ENCODE measurements at places on chromosomes 1 and 21.

DNA sequence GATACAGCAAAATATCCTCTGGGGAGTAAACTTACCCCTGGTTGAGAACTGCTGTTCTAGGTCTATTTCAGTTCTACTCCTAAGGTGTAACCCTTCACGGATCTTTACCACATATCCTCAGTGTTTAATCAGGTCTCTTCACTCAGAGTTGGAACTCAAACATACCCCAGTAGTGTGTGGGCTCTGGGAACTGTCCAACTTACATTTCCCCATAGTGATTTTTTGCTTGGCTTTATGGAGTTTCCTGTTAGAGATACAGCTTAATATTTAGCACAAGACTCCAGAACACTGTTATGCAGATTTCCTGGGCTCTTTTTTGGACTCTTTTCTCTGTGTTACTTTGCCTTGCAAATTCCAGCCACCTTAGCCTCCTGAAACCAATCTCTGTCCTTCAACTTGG is 26.7 kb upstream of the LIN9 start:
- no peak for DNase-seq

DNA sequence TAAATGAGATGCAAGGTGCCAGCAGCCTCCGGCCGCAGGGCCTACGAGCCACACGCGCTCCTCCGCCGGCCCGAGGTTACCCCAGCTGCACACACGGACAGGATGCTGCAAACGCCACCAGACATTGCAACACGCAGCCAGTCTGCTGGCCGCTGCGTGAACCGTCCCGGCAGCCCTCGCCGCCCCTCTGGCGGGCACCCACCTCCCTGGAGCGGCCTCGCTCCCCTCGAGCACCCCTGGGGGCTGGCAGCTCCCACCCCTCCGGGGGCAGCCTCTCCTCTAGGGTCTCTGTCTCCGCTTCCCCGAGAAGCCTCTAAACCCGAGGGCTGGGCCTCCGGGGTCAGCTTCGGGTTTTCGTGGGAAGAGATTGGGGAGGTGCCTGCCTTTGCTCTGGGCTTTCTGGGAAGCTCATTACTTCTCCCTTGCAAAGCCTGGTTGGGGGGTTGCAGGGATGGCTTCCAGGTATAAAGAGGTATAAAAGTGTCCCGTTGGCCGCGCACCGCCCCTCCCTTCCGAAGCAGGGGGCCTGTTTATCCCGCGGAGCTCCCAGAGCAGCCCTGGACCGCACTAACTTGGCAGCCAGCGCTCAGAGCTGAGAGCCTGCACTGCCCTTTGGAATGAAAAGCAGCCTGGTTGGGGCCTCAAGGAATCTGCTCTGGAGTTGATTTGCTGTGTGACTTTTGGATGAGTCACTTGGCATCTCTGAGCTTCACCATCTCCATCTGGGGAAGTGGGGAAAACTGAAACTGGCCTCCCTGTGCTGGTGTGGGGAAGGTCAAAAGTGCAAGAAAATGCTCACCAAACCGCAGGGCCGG is 21.8 kb downstream of the DHRS3 start:
- DNase-seq, result peak; percentile 63

DNA sequence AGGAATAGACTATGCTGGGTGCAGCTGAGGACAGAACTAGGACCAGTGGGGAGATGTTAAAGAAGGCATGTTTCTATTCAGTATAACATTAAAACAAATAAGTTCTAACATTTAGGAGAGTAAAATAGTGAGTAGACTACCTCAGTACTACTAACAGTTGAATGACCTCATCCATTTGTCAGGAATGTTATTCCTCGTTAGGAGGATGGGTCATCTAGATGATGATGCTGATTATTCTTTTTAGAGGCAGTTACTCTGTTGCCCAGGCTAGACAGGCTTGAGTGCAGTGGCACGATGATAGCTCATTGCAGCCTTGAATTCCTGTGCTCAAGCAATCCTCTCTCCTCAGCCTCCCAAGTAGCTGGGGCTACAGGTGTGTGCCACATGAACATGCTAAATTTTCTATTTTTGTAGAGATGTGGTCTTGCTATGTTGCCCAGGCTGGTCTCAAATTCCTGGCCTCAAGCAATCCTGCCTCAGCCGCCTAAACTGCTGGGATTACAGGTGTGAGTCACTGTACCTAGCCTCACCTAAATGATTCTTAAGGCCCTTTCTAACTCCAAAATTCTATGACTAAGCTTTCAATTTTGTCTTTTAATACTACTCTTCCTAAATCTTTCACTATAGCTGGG is 9.3 kb downstream of the EEIG2 start:
- DNase-seq, result no peak

GRCh38 chr1:175493321-175494010 is 249.9 kb downstream of the TNR start:
- DNase-seq, result no peak

GRCh38 chr1:167582722-167583121 is 29.2 kb upstream of the CREG1 start:
- DNase-seq, result no peak

GRCh38 chr1:157166590-157166989 is 28.4 kb upstream of the ETV3 start:
- no peak for DNase-seq

DNA sequence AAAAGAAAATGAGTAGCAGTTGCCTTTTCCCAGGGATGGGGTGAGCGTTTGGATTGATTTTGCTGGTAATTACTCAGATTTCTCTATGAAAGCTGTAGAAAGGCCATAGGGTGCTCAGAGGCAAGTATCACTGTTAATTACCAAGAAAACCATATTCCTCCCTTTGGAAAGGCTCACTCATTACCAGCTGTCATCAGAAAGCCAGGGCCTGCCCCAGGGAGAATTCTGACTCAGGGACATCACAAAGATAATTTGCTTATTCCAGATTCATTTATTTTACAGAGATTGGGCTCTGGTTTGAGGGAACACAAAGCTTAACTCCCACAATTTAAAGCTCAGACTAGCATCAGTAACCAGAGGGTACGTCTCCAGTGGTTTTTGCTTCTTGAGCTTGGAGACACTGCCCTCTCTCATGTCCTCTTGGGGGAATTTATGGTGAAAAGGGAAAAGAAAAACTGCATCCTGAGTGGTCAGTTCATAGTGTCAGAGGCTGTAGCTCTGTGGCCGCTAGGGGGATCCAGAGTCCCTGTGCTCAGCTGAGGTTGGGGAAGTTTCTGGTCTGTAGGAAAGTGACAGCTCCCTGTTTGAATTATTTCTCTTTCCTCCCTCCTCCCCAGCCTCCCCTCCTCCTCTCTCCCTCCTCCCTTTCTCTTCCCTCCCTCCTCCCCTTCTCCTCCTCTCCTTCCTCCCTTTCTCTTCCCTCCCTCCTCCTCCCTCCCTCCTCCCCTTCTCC is 204.3 kb downstream of the KCNJ6 start:
- DNase-seq, result peak; percentile 81

- DNase-seq, result no peak
These were observed 59.5 kb downstream of the MTR start for GRCh38 chr1:236854605-236854983.

- no peak for DNase-seq
These were observed 131.2 kb downstream of the AK5 start for GRCh38 chr1:77412820-77413530.

GRCh38 chr1:46030074-46030870 is 102.2 kb downstream of the PIK3R3 start:
- no peak for DNase-seq

DNA sequence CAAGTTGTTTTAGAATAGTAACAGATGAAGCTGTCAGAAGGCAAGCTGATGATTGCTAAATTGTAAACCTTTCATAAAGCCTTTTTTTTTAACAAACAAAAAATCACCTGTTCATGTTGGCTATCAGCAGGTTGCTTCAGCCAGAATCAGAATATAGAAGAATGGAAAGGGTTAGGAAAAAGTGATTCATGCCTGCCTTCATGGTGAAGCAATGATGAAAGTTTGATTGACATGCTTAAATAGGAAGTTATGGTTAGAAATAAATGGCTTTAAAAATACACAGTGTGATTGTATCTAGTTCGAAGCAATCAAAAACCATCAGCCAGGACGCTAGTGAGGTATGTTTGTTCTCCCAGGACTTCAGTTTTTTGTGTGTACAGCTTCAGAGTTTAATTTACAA is 37.9 kb downstream of the GABPA start:
- no peak for DNase-seq

- DNase-seq, result no peak
These were observed 57.1 kb upstream of the C1orf87 start for GRCh38 chr1:60130703-60131102.

- no peak for DNase-seq
These were observed 36.8 kb downstream of the CDC7 start for GRCh38 chr1:91537281-91537986.

DNA sequence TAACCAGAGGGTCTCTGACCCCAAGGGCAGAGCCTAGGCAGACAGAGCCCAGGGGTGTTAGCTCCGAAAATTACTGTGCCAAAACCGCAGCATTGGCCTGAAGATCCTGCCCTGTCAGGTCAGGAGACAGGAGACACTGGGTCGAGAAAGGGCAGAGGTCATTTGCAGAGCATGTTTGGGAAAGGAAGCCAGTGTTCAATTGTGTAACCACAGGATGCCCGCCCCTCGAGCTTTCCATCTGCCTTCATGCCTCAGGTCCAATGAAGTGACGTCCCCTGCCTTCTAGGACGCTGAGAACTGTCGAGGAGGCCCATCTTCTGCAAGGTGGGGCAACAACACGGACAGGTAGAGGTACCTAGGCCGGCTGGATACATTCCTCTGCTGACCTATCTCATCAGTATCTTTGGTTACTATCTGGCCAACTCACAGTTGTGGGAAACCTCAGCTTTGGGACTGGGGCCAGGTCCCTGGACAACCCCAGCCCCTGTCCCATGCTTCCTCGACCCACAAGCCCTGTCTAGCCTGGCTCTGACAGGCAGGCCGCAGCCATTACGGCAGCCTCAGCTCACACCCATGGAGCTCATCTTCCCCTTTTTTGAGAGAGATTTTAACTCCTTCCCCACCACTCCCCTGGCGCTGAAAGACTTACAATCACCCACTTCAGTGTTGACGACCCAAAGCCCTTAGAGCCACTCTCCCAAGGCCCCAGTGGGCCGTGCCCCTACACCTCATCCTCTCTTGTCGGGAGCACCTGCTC is 1.3 kb downstream of the ARL8A start:
- no peak for DNase-seq

- DNase-seq, result no peak
These were observed 74.2 kb upstream of the CXADR start for GRCh38 chr21:17438635-17439034.

DNA sequence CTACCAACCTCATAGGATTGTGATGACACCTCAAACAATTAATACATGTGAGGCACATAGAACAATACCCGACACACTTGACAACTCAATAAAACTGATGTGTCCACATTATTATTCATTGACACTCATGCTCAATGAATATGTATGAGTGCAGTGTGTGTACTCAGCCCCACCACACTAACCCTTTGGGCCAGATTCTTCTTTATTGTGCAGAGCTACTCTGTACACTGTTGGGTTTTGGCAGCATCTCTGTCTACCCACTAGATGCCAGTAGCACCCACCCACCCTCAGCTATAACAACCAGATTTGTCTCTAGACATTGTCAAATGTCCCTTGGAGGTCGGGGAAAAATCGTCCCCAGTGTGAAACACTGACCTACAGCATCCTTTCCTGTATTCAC is 10.1 kb downstream of the CASP9 start:
- DNase-seq, result no peak

DNA sequence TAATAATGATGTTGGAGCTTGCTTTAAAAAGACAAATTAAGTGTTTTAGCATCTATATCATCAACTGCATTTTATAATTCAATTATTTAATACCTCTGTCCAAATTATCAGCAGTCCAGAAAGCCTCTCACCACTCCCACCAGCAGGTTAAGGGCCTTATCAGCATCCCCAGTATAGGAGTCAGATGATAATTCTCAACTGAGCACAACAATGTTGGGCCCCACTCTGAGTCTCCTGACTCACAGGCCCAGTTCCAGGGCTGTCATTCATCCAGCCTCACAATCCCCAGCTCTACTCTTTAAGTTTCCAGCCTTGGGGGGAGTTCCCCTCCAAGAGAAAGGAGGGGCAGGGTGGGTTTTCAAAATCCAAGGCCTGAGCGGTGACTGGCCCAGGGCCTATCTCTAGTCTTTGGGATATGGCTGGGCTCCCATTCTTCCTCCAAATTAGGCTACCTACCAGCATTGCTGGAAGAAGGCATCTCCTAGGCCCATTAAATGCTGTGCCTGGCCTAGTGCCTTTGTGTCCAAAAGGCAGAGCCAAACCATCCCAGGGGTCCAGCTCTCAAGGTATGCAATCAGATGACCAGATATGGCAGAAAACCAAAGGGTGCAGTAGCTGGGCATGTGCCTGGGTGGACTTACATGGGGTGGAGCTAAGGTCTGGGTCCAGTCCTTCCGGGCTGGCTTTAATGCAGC is 134.1 kb downstream of the GLUL start:
- DNase-seq, result no peak

DNA sequence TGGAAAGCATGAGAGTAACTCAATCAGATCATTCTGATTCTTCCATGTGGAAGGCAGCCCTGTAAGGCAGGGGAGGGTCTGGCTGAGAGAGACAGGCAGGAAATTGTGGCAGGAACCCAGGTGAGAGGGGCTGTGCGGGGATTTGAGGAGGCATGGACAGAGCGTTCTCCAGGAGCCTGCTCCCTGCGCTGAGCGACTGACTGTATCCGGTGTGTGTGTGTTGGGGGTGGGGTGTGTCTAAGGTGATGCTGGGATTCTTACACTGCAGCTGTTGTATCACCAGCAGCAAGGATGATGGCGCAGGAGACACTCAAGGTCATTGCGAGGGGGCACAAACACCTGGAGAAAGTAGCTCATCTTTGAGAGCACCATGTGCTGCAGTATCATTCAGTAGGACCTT is 128.5 kb downstream of the RHOU start:
- DNase-seq, result no peak

DNA sequence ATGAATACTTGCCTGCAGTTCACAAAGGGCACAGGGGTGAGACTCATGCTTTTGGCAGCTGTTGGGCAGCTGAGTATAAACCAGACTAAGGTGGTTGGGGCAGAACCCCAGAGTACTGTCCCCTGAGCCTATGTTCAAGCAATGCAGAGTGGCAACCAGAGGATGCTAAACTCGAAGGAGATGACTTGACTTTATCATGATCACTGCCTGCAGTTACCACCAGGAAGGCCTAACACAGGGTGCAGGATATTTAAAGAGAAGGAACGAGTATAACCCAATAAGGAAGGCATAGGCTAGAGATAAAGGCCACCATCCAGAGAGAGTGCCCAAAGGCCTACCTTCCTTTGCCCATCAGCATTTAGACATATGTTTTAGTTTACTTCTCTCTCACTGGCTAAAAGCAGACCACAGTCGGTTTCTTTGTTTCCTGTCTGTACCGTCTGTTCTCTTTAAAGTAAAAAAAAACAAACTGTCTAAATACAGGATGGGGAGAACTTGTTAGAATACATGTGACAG is 83.3 kb downstream of the MPZL1 start:
- DNase-seq, result no peak

GRCh38 chr1:17847111-17847510 is 92.0 kb downstream of the ACTL8 start:
- no peak for DNase-seq

- no peak for DNase-seq
These were observed 123.7 kb downstream of the NAV1 start for GRCh38 chr1:201662646-201663045.

GRCh38 chr1:85464497-85465098 is 361 bp downstream of the DDAH1 start:
- peak; percentile 86 for DNase-seq
